ENCODE measurements at places on chromosomes 3 and 15.

DNA sequence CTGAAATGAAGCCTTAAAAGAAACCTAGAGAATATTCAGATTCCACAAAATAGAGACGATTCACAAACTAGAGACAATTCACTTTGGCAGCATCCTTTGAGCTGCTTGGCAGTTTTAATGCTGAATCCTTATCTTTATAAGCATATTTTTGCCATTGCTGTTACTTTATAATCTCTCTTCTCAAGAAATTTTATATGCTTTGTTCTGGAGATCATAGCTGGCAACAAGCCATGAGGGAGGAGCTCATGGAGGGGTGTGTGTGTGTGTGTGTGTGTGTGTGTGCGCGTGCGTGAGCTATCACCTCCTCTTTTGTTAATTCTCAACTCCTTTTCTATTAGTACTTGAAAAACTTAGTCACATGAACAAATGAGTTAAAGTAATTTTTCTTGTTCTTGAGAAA lies 495.0 kb upstream of the RGMA start:
- DNase-seq, result no peak

DNA sequence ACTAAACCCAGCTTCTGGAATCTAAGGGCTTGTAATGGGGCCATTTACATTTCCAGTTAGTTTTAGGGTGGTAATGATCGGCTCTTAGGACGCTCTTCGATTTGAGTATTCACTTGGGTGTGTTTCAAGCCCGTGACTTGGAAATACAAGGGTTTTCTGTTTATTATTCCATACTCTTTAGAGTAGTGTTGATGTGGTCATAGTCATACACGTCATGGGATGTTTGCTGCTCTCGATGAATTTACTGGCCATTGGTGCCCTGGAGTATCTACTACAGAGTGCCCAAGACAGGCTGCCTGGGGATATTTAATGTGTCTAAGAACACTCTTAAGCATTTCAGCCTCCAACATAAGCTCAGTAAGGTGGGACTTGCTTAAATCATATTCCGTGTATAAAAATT lies 64.1 kb downstream of the PTPRG start:
- no peak for DNase-seq

GRCh38 chr15:100771746-100772145 lies 107.9 kb upstream of the ALDH1A3 start:
- peak; percentile 35 for DNase-seq

DNA sequence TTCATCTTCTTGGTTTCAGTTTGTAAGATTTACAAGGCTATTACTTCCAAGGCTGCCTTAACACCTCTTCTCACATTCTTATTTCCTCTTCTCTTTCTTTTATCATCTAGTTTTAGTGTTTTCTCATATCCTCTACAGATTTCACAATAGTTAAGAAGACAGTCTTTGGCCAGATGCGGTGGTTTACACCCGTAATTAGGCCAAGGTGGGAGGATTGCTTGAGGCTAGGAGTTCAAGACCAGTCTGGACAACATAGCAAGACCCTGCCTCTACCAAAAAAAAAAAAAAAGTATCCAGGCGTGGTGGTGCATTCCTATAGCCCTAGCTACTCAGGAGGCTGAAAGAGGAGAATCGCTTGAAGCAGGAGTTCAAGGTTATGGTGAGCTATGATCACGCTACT lies 3.5 kb upstream of the ALDH1A2 start:
- DNase-seq, result no peak

Measured in H4 (cell line).